ENCODE measurements at places on chromosomes 16 and 17. TPM values are rescaled to one million over a fixed set of nuclear protein-coding genes. Genes with fewer than 3 reads are reported as not detected.

The ADAMTS18 gene
- 0.01 TPM for total RNA-seq

The CCL13 gene
- not detected for total RNA-seq

The EVI2B gene
- not detected for total RNA-seq

The ODF4 gene
- not detected for total RNA-seq

The MT1A gene
- total RNA-seq, result 12.1 TPM

The LPCAT2 gene
- 5.8 TPM for total RNA-seq

The SLC16A6 gene
- 0.55 TPM for total RNA-seq

The ZP2 gene
- not detected for total RNA-seq

The C16orf54 gene
- not detected for total RNA-seq

The NEUROD2 gene
- total RNA-seq, result not detected

The TLE7 gene
- total RNA-seq, result not detected

The MRPL38 gene
- 130 TPM for total RNA-seq

The JPH3 gene
- total RNA-seq, result 2.5 TPM

The RTN4RL1 gene
- total RNA-seq, result 2.7 TPM

The HCRT gene
- total RNA-seq, result not detected

The MT4 gene
- total RNA-seq, result not detected

The SP6 gene
- 3.0 TPM for total RNA-seq

The ARHGAP23 gene
- total RNA-seq, result 48.7 TPM

The MYL4 gene
- total RNA-seq, result not detected

The KRT13 gene
- 0.30 TPM for total RNA-seq

The RUNDC3A gene
- total RNA-seq, result 0.90 TPM

The NOTUM gene
- 0.60 TPM for total RNA-seq

The KRTAP4-4 gene
- total RNA-seq, result not detected

The CDYL2 gene
- total RNA-seq, result 0.46 TPM

The MYH2 gene
- total RNA-seq, result not detected

The CD300LF gene
- not detected for total RNA-seq

The OTOP2 gene
- total RNA-seq, result 0.06 TPM

The MIEF2 gene
- 8.4 TPM for total RNA-seq

The CES4A gene
- total RNA-seq, result 1.6 TPM

The PRSS33 gene
- not detected for total RNA-seq

The FOXF1 gene
- total RNA-seq, result not detected

The TLCD3B gene
- 0.30 TPM for total RNA-seq

All from A549 treated with CpdA at 1 μM for 4 hours (cell line).